ENCODE measurements at places on chromosomes 11 and 22.

DNA sequence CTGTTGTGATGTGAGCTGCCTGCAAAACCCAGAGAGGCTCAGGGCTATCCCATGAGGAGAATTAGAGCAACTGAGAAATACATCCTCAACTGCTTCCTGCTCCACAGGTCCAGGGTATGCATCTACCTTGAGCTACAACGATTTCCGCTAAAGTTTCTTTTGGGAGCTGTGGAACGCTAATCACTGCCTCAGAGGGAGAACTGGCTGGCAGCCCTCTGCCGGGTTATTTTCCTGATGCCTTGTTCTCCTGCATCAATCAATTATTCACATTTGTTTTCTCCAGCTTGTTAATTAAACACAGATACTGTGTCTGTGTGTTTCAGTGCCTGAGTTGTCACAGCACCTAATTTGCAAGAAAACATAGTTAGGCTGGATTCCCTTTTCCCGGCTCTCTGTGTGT lies 211.1 kb upstream of the PLET1 start:
- DNase-seq = no peak

GRCh38 chr11:34316347-34317035 lies 41.3 kb downstream of the ABTB2 start:
- DNase-seq = no peak

DNA sequence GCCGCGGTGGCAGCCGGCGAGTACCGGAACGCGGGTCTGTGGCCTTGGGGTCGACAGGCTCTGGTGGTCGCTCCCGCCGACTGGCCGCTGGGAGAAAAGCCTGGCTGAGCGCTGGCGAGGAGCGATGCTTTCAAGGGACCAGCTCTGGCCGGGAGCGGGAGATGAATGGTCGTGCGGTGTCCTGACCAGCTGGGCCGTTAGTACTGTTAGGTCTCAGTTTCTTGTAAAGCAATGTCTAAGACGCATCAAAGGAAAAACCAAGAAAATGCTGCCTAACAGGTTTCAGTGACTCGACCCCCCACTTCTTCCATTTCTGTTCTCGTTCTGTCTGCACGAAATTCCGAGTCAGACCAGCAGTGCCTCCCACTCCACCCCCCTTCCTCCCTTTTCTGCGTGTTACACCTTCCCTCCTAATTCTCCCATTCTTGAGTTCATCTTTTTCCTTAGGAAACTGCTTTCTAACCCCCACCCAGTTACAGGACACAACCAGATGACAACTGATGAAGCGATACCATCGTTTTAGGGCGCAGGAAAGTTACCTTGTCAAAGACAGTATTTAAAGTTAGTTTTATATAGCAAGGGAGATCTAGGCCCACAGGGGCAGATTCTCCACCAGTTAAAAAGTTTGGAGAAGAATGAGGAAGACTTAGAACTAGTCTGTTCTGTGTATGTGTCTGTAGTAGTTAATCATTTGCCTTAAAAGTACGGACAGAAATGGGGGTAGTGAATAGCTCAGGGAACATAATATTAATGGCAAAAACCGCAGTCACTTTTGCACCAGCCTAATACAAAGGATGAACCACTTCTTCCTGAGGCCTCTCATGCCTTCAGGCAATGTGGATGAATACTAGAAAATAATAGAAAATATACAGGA lies 1.0 kb downstream of the CUL5 start:
- DNase-seq = no peak

- no peak for DNase-seq
Measured at GRCh38 chr22:38104084-38104483, 6.4 kb downstream of the BAIAP2L2 start.

DNA sequence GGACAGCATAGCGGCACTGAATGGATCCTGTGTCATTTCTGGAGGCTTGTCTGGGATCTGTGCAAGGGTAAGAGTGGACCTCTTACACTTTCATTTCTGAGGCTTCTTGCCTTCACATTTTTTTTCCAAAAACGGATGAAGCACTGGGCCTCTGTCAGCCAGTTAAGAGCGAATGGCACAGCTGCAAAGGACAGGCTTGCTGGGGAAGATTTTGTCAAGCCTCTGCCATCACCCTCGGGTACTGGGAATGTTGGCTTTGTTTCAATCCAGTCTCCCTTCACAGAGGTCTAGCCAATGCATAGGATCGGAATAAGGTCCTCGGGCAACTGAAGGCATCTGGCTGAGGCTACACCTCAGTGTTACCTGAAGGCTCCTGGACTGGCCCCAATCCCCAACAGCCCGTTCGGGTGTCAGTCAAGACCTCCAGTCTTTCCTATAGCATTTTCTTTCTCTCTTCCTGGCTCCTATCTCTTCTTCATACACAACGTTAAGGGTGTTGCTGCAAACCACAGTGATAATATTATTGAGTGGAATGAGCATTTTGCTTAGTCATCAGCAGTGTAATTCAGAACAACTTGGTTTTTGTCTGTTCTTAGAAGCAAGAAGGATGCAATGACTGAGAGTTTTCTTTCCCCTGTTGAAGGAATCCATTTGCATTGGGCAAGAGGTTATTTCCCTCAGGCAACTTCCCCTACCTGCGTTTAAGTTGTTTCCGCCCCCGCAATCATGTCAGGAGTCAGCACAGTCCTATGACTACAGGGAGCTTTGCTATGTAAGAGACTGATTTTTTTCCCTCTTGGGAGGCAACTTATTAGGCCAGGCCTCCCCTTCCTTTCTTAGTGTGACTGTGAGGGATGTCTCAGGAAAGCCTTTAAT lies 22.8 kb downstream of the NPAT start:
- no peak for DNase-seq

GRCh38 chr22:34812631-34813030 lies 253.3 kb upstream of the ISX start:
- no peak for DNase-seq

- no peak for DNase-seq
Measured at GRCh38 chr11:30128269-30128932, 102.4 kb upstream of the FSHB start.
